ENCODE measurements at places on chromosomes 4 and X.

DNA sequence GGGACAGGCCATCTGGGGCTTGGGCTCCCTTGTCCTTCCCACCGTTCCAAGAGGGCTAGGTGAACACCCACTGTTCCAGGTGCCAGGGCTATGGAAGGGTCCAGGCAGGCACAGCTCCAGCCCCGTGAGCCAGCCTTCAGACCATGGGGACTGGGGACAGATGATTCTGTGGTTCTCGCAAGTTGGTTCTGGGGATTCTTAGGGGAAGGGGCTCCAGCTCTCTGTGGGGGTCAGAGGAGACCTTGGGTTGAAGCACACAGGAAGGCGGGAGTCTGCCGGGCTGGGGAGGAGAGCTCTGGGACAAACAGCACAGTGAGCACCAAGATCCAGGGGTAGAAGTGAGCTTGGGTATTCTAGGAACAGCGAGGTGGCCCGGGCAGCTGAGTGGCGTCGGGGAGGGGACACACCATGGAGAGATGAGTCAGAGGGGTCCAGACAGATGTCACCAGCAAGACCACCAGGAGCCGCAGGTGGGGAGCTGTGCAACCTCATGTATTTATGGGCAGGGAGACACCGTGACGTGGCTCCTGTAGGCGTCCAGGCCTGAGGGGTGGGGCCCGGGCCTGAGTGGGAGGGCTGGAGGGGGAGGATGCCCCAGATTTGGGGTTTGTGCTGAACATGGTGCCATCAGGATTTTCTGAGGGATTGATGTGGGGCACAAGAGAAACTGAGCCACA is 48.8 kb upstream of the HMX1 start:
- DNase-seq, result no peak

- no peak for DNase-seq
Observed at GRCh38 chr4:155966171-155966570, 12.5 kb upstream of the CTSO start.

GRCh38 chrX:107135049-107135964 is 16.7 kb upstream of the RBM41 start:
- no peak for DNase-seq

DNA sequence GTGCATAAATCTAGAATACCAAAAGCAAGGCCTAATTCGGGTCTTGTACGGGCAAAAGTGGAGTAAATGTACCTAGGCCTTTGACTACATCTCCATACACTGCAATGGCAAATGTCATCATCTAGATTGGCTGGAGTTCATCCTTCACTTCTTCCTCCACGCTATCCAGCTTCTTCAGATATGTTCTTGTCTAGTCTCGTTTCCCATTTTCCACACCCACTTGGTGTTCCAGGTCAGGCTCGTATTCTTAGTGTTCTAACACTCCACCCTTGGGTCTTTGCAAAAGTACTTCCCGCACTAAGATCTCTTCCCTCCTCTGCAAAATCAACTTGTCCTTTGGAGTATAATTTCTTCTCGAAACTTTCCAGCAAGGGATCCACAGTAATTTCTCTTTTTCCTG is 1.4 kb downstream of the COQ2 start:
- no peak for DNase-seq

- DNase-seq, result no peak
Observed at GRCh38 chr4:76233967-76234678, 17.4 kb upstream of the FAM47E start.
